Fibroblast of skin of right quadriceps (primary cell): ENCODE measurements at places on chromosomes 11 and 22.
A peak's percentile ranks its signal among the peaks of the same experiment; 100 is the strongest.

GRCh38 chr11:19995145-19995544, 165.1 kb downstream of the DBX1 start:
- peak; percentile 53 for DNase-seq

GRCh38 chr11:6427516-6427915, 8.6 kb upstream of the APBB1 start:
- no peak for DNase-seq

DNA sequence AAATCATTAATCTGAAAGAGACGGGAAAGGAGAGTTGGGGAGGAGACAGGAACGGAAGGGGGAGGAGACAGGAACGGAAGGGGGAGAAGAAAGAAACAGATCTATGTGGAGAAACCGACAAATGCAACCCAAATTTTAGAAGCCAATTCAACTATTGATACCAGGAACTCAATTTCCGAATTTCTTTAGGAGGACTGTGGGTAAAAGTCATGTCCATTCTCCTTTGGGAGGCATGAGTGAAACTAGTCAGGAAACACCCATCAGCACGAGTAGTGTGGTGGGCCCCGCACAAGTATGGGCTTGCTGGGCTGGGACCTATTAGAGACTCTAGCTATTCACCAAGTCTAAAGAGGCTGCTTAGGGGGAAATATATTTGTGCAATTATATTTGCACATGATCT, 18.1 kb downstream of the ANO3 start:
- no peak for DNase-seq

GRCh38 chr22:29307596-29308147, 1.2 kb downstream of the GAS2L1 start:
- no peak for DNase-seq

DNA sequence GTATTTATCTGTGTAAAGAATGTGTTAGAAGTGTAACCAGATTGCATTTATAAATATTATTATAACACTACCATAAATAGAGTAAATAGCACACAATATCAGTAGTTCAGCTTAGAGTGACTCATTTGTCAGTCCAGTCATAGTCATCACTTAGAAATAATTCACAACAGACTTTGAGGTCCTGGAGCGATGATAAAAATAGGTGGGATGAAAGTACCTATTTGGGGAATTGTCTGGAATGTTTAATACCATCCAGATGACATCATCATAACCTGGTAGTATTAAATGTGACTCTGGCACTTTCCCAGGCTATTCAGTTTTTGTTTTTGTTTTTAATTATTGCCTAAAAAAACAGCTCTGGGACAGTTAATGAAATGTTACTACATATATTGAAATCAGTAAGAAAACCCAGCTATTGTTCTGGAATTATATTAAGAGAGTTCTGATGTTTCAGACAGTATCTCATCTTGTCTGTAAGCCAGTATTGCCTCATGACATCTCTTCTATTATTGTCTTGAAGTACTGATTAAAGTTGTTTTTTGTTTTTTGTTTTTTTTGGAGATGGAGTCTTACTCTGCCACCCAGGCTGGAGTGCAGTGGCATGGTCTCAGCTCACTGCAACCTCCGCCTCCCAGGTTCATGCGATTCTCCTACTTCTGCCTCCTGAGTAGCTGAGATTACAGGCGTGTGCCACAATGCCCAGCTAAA, 74.8 kb downstream of the SIK2 start:
- DNase-seq: peak; percentile 66

DNA sequence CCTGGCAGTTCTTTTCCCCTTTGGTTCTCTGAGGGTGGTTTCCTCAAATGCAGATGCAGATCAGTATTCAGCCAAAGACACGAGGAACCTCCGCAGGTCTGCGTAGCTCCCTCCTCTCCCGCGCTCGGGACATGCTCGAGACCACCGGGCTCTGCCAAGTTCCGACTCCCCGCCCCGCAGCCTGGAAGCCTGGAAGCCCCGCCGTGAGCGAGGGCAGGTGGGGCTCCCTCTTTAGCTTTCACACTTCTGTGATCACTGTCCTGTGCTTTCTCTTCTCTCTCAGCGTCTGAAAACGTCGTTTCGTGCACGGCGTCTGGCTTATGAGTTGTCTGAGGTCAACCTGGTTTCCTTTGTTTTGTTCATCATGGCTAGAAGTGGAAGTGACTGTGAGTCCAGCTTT, 26.6 kb downstream of the ZBED4 start:
- DNase-seq: no peak

GRCh38 chr11:113465786-113466185, 9.4 kb downstream of the DRD2 start:
- DNase-seq: no peak
